A172 (cell line): ENCODE measurements at places on chromosomes 1 and 21. TPM values are rescaled to one million over a fixed set of nuclear protein-coding genes. Genes with fewer than 3 reads are reported as not detected.

DNA sequence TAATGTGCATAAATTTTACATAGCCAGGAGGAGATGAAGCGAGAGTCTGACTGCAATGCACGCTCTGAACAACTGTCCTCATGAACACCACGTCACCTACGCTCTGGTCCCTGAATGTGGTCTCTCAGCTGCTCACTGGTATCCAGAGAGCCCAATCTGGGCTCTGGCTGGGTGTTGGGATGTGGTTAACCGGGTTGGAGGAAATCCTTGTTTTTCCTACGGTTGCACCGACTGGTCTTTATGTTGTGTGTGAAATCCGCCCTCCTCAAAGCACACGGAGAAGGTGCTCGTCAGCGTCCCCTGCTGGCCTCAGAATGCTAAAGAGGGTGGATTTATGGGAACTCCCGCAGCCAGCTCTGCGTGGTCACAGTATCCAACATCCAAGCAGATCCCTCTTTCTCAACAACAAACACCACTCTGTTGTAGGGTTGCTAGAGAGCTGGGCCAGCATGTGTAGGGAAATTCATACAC, 51.8 kb upstream of the FAM89A start:
- no peak for DNase-seq

GRCh38 chr1:110945626-110946025, 18.1 kb downstream of the LRIF1 start:
- DNase-seq = no peak

DNA sequence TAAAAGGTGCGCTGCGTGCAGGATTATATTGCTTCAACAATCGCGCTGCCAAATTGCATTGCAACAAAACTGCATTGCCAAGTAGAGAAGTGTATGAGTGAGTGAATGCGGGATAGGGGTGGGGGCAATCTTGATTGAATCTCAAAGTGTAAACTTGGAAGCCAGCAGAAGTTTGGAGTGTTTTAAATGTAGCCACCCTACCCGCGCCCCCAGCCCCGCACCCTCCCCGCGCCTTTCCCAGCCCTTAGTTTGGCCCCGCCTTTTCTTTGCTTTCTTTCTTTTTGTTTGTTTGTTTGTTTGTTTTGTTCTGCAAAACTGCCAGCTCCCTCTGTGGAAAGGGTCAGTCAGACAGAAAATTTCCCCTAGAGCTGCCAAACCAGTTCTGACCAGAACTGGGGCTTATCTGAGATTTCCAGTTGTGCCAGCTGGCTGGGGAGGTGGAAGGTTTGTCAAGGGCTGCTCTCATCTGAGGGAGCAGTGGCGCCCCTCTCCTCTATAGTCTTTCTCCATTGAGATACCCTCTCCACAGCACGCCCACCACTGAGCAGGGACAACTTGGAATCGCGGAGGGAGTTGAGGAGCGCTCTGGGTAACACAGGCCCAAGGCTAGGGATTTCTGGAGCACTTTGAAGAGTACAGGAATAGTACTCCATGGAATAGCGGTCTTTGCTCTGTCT, 666 bp upstream of the BEND5 start:
- no peak for DNase-seq

DNA sequence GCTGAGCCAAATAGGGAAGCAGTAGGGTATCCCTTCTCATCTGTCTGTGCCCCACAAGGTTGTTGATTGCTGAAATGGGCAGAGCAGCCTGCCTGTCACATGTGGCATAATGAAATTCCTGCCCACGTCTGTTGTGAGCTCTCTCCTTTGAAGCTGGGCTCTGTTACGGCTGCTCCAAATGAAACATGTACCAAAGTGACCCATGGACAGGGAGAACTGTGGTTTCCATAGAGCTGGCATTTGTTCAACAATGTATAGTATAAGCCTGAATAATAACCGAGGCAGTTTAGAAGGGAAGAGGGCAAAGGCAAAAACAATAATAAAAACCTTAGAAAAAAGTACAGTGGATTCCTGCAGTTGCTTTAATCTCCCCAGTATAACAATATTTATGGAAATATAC, 149.7 kb downstream of the LYPLAL1 start:
- no peak for DNase-seq

GRCh38 chr1:210362526-210362925, 33.8 kb downstream of the HHAT start:
- DNase-seq = no peak

- DNase-seq = no peak
These were observed 577 bp upstream of the CEP350 start for GRCh38 chr1:179953974-179954492.

DNA sequence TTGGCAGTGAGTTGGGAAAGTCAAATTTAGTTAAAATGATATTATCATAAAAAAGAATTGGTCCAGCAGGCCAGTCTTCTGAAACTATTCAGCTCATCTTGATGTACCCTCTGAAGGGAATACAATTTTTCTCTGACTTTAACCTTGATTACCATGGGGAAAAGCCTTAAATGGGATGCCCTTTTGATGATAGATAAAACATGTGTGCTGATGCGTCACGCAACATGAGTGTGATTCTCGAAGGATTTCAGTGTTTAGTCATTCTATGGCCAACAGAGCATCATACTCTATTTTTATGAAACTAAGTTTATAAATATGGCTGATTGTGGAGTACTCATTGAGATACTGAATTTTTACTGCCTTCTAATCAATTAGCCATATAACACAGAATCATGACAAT, 171.5 kb downstream of the ZNF281 start:
- DNase-seq = no peak

GRCh38 chr1:206581571-206581981, 30.7 kb downstream of the EIF2D start:
- no peak for DNase-seq

DNA sequence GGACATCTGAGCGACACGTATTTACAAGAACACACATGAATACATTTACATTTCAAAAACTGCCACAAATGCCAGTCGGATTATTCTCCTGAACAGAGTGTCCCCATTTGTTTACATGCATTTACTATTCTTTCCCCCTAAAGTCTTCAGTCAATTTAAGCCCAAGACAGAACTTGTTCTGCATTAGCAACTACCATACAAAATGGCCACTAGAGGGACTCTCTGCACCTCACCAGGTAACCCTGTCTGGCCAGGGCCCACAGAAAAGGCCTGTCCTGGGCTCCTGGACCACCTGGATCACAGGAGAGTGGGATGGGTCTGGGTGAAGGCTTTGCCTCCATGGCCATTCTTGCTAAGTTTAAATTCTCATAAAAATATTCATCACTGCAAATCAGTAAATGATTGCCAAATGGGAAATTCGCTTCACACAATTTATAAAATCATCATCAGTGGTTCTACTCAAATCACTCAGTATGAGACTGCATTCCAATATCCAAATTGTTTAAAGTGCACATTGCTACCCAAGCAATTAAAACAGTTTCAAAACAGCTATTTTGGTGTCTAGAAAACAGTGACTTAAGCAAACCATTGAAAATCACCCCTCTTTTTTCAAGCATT, 12.5 kb upstream of the GUCA2A start:
- peak; percentile 48 for DNase-seq

- no peak for DNase-seq
These were observed 34.0 kb upstream of the CHIT1 start for GRCh38 chr1:203263496-203263895.

DNA sequence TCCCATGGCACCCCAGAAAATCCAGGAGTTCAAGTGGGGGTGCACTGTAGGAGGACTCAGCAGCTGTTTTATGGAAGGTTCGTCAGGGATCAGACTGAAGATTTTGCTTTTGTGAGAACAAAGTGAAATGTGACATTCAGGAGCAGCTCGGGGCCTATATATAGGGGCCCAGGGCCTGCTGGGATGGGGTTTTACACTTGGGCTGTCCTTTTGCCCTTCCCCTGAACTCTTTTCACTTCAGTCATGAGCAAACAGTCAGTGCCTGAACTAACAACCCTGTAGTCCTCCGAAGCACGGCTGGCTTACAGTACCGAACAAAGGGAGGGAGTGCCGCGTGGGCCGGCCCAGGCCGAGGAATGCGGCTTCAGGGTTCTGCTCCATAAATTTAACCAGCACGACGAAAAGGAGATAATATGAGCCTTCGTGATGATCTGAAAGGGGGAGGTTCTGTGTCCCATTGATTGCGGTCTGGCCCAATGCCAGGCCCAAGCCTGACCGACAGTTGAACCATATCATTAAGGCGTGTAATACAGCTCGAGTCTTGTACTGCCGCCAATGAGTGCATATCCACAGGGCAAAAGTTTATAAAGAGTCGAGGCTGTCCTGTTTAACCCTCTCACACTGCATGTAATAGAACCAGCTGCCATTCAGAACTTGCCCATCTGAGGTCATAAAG, 139.9 kb downstream of the DHRS3 start:
- peak; percentile 75 for DNase-seq

DNA sequence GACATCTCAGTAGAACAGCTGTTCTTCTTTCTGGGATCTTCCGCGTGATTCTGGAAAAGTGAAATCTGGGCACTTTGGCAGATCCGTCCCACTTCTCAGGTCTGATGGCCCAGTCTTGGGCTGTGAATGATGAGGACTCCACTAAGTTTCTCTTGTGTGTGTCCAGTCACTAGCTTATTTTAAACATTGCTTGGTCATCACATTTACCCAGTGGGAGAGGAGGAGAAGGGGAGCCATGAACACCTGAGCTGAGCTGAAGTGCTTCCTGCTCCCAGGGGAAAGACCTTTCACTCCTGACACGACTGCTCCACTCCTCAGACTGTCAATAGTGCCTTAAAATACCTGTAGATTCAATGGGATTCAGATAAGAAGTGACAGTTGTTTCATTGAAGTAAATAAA, 101.9 kb upstream of the SLC35F3 start:
- DNase-seq = no peak

DNA sequence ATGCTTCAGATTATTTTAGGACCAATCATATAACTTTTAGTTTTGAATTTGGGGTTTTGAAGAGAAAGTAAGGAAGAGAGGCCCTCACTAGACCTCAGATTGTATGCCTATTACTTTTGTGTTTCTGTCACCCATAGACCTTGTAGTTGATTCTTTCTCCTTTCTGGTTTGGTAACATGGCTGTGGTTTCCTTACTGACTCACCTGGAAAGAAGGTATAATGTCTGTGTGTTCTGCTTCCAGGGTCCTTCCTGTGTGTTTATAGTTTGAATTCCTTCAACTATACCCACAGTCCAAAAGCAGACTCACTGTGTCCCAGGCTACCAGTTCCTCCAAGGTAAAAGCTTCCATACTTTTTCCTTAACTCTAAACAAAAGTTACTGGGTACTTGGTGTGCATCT, 8.1 kb downstream of the SLC44A3 start:
- DNase-seq = no peak

DNA sequence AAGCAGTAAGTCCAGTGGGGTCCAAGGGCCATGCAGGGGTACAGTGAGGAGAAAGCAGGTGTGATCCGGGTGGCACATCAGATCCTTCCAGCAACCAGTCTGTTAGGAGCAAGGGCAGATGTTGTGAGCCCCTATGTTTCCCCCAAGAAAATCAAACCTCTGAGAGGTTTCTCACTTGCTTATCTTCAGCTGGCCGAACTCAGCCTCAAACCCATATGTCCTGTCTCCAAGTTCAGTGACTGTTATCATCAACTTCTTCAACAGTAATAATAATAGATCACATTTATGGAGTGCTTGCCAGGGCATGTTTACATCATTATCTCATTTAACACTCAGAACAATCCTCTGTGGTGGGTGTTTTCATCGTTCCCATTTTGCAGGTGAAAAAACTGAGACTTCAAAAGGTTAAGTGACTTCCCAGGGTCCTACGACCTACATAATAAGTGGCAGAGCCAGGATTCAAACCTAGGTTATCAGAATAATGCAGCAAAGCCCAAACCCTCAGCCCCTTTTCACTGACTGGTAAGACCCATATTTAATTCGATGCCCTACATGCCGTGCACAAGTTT, 3.3 kb downstream of the CAPN2 start:
- no peak for DNase-seq

GRCh38 chr1:98388441-98388840, 273.1 kb upstream of the SNX7 start:
- peak; percentile 75 for DNase-seq

DNA sequence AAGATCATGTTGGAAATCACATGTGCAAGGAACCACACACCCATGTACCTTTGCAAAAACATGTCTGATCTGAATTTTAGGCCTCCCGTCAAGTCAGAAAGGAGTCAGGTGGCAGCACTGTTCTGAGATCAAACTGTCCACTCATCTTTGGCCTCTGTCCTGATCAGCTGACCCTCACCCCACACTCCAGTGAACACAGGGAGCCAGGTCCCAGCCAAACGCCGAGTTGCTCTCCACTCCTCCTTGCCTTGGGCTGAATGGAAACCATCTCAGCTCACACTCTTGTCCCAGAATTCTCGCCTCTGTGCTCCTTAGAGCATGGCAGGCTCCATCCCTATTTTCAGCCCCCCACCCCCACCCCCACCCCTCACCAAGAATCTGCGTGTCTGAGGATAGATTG, 4.6 kb upstream of the RNF186 start:
- DNase-seq = no peak

Gene RGL1
- 5.1 and 5.6 TPM in 2 replicates for total RNA-seq

Gene TNFRSF8
- 0.38 TPM in 1 of 2 replicates, not detected in the other for total RNA-seq

Gene PGLYRP4
- total RNA-seq = not detected in 2 replicates

Gene TIE1
- 0.41 and 3.2 TPM in 2 replicates for total RNA-seq

Gene CLDN17
- not detected in 2 replicates for total RNA-seq

Gene VSIG8
- not detected in 2 replicates for total RNA-seq

Gene WDR64
- not detected in 2 replicates for total RNA-seq

Gene ICOSLG
- total RNA-seq = 1.2 and 1.8 TPM in 2 replicates
